Uterus (tissue), 4 donors: ENCODE measurements at places on chromosomes 6 and 20. TPM values are rescaled to one million over a fixed set of nuclear protein-coding genes. Genes with fewer than 3 reads are reported as not detected.

The REV3L gene
- 168 TPM for total RNA-seq

The SCUBE3 gene
- total RNA-seq: not detected

The CDH22 gene
- 0.48 TPM for total RNA-seq

The ZNF391 gene
- 10.1 TPM for total RNA-seq

The SNX21 gene
- 145 TPM for total RNA-seq

The MATN4 gene
- not detected for total RNA-seq

The EHMT2 gene
- 66.3 TPM for total RNA-seq

The KCNK5 gene
- 1.0 TPM for total RNA-seq

DNA sequence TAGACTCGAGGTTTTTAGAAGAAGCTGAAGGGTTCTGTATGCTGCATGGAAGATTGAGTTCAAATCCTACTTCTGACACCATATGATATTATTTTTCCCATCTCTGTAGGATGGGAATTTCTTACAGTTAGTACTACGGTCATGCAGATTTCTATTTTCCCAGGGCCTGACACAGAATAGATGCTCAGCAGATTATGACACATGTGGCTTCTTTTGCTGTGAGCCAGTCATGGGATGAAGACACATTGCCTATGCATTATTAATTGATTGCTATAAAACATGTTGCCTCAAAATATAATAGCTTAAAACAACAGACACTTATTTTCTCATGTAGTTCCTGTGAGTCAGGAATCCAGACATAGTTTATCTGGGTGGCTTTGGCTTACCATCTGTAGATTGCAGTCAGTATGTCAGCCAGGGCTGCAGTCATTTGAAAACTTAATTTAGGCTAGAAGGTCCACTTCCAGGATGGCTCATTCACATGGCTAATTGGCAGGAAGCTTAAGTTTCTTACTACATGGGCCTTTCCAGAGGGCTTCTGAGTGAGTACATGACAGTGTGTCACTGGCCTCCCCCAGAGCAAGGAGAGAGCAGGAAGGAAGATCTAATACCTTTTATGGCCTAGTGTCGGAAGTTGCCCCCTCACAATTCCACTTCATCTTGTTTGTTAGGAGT is 29.5 kb downstream of the TOP1 start:
- no peak for DNase-seq

- DNase-seq: no peak
Observed at GRCh38 chr6:3631877-3632276, 119.6 kb downstream of the PXDC1 start.

GRCh38 chr6:25022140-25022553 is 86.4 kb upstream of the RIPOR2 start:
- DNase-seq: no peak

DNA sequence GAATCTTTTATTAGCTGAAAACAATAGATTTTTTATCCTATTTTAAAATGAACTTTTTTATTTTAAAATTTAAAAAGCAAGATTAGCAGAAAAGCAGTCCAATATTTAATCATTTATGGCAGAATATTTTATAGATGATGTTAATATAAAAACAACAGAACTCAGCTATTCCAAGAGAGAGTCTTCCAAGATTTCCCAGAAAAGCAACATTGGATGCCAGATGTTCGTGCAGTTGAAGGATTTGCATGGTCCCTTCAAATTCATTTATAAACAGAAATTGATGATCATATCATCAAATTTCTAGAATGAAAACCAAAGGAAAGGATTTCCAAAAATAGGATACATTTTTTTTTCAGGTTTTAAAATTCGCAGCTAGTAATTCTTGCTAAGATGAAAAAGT is 25.4 kb upstream of the CNKSR3 start:
- no peak for DNase-seq

DNA sequence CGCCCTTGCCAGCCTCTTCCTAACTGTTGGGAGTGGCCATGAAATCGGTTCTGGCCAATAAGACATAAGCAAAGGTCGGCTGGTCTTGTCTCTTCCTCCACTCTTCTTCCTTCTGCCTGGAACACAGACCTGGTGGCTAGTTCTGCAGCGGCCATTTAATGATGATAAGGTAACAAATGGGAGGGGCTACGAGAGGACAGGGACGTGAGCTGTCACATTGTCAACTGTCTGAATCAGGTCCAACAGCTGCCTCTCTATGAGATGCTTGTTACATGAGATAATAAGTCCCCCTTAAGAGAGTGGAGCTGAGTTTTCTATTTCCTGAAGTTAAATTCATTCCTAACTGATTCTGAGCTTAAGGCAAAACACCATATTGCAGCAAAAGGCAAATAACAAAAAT is 12.5 kb upstream of the TMEM242 start:
- DNase-seq: no peak

- DNase-seq: no peak
Observed at GRCh38 chr6:105859457-105859856, 226.7 kb upstream of the PRDM1 start.

GRCh38 chr20:57013217-57013616 is 253.2 kb downstream of the BMP7 start:
- DNase-seq: no peak

GRCh38 chr6:26158076-26158580 is 70.9 kb downstream of the HFE start:
- peak; percentile 93 for DNase-seq

GRCh38 chr6:107509506-107509905 is 19.6 kb downstream of the SOBP start:
- no peak for DNase-seq
